ENCODE measurements at places on chromosomes 12 and 14. TPM values are rescaled to one million over a fixed set of nuclear protein-coding genes. Genes with fewer than 3 reads are reported as not detected.

DNA sequence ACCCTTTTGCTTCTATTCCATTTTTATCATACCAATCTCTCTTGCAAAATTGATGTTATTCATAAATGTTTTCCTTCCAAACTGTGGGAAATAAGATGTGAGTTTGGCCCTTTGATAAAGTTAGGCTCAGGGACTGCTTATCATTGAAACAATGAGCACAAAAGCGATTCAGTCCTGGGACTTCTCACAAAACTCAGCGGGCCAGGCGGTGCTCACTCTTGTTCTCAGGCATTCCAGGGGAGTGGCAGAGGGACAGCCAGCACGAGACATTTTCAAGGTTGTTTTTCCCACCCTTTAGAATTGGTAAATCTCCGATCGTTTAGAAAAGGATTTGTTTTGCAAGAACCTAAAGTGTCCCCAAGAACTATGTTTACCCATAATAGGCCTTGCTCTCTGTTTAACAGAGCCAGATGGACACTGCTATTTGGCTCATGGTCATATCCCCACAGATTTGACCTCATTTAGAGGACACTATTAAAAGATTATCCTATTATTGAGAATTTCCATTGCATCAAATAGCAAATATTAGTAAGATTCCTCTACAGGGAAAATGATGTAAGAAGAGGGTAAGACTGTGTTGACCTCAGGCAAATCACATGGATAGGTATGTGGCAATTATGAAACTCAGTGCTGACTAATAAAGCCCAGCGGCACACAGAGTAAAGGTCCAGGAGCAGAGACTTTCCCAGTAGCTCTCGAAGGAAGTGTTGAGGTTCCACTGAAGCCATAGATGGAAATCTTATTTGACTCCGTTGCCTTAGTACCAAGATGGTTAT, 102.7 kb upstream of the USP44 start:
- no peak for DNase-seq

- no peak for DNase-seq
These were observed 33.4 kb upstream of the PLEKHG6 start for GRCh38 chr12:6276956-6277620.

- DNase-seq, result no peak
These were observed 48.2 kb downstream of the NAV3 start for GRCh38 chr12:77878901-77879300.

- DNase-seq, result no peak
These were observed 6.2 kb upstream of the KRT84 start for GRCh38 chr12:52391618-52392002.

DNA sequence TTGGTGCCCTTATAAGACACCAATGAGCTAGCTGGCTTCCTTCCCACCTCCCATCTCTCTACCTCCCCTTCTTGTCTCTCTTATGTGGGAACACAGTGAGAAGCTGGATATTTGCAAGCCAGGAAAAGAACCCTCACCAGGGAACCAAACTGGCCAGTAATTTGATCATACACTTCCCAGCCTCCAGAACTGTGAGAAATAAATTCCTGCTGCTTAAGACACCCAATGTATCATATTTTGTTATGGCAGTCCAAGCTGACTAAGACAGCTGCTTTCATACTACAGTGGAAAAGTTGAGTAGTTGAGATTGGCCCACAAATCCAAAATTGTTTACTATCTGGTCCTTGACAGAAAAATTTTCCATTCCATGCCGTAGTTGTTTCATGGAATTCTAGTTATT, 269.0 kb downstream of the KCNH5 start:
- no peak for DNase-seq

- DNase-seq, result no peak
These were observed 15.8 kb upstream of the RASSF8 start for GRCh38 chr12:25942709-25943108.

DNA sequence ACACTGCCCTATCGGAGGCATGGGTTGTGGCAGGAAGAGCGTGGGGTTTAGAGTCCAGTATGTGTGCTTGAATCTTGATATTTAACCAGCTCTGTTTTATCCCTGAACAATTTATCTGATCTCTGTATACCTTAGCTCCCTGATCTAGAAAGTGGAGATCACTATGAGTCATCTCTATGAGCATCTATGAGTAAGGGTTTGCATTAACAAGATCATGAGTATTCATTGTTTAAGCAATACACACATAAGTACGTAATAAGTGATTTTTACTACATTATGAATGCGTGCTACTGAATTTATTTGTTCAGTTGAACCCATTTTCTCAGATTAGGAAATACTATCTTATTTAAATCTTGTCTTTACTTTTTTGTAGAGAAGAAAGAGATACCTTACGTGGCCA, 49.4 kb downstream of the GPATCH2L start:
- DNase-seq, result no peak

GRCh38 chr12:26770239-26771070, 62.5 kb downstream of the ITPR2 start:
- DNase-seq, result no peak

- DNase-seq, result no peak
These were observed 99.1 kb upstream of the NAP1L1 start for GRCh38 chr12:76183459-76184186.

DNA sequence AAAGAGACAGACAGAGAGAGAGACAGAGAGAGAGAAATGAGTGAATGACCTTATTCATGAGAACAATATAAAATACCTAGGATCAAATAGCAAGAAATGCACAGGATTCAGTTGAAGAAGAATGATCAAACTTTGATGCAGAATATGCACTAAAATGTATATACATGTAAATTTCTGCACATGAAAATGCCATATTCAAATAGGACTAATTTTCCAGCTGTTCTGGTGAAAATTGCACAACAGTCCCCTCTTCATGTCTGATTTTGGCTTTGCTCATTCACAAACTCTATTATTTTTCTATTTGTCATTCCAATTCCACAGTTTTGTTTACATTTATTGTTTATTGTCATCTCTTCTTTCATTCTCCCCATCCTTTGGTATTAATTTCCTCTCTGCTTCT, 34.2 kb downstream of the PRB2 start:
- DNase-seq, result no peak

DNA sequence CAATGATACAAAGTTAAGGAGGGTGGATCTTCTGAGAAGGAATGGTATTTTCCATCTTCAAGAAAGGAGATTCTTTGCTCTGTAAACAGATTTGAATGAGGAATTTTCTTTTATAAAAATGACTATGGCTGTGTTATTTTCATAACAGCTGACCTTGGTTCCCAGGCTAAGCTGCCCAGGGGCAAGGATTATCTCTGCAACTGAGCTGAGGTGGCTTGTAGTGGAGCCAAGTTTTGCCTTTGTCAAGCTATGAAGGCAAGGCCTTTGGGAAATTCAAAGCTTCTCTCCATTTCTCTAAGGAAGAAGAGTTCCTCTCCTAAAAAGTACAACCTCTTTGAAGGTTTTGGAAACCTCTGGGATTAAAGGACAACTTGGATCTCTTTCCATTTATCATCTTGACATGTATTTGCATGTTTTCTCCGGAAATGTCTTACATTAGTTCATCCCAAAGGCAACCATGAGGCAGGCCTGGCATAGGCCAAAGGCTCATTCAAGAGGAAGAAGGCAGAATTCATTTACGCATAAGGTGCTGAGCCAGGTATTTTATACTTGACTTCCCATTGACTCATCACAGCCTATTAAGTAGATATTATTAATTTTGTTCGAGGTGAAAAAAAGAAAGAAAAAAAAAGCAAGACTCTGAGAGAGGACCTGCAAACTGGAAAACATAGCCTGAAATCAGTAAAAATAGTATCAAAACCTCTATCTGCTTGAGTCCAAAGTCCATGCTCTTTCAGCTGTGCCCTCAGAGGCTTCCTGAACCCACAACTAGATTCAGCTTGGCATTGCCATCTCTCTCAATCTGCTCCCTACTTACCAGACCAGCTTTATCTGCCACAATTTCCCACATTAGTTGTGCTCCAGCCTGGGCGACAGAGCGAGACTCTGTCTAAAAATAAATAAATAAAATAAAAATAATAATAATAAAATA, 24.0 kb upstream of the CKAP4 start:
- DNase-seq, result no peak

DNA sequence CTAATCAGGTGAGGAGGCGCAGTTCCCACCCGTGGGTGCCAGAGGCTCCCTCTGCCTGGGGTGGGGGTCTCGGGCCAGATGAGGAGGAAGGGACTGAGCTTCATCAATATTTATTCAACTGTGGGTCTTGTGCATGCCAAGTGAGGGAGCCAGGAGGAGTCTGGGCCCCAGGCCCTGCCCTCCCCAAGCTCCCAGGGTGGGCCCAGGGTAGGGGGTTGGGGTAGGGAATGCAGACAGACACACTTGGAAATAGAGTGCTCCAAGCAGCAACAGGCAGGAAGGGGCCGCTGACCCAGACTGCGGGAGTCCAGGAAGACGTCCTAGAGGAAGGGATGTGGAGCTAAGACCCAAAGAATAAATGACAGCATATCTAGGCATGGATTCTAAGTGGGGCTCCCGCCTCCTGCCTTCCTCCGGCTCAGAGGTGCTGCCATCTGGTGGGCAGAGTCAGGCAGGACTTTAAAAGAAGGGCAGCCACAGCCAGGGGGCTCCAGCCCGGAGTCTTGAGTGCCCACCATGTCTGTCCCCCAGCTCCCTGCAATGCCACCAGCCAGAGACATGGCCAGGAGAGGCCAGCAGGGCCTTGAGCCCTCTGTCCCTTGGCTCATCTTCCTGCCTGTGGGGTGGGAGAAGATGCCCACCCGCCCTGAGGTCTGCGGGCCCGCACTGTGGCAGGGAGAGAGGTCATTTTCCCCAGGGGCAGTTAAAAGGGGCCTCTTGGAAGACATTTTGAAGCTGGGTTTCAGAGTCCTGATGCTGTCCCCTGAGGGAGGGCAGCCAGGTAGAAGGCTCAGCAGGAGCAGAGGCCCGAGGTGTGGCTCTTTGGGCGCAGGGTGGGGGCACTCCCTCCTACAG, 70.1 kb downstream of the PHETA1 start:
- DNase-seq, result peak; percentile 66

DNA sequence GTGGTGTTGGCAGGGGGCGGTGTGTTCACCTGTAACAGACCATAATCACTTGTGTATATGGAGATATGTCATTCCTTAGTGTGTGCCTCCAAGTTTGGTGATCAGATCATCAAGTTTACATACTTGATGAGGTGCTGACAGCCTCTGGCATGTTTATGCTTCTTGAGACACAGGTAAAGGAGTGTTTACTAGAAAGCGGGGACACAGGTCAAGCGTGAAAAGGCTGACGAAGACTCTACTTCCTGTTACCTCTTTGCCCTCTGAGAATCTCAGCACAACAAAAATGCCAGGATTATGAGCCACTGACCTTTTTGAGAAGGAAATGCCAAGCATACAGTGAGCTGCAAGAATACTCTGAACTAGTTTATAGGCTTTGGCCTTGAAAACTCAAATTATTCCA, 29.6 kb downstream of the PRDM4 start:
- no peak for DNase-seq

DNA sequence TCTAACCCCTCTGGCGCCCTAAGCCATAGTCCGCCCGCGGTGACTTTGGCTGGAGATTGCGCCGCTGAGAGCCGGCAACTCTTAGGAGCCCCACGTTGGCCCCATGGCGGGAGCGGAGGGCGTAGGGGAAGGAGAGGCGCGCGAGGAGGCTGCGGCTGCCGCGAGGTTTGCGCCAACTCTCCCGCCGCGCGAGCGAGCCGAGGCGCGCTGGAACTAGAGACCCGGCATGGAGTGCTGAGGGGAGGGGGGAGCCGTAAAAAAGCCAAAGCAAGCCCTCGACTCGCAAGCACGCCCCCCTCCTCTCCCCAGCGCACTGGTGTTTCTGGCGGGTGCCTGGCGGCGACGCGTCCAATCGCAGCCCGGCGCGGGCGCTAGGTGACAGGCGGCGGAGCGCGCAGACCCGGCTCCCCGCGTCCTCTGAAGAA, at the start of gene SYT10:
Gene SYT10 (minus strand): TSS at position 233 of the 425 bp plus-strand sequence. CDS start 297 bp downstream, outside the sequence.
- DNase-seq, result no peak

DNA sequence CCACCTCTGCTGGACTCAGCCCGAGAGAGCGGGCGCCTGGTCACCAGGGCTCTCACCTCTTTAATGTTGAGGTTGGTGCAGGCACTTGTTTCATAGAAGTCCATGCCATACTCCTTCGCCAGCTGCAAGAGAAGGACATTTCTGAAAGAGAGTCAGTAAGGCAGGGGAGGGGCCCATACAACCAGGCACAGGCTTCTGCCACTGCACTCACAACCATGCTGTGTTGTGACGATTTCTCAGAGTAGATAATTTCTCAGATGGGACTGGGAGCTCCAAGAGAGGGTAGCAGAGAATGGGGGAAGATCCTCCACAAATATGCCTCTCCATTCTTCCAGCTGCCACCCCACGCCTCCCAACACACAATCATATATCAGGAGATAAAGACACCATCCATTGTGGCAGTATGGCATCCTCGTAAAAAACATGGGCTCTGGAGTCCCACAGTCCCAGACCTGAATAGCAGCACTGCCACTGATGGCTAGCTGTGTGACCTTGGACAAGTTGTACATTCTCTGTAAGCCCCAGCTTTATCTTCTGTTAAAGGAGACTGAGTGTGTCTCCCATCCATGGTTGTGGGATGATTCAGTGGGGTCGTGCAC, 6.2 kb upstream of the GPX2 start:
- DNase-seq, result no peak

Gene EPS8
- total RNA-seq, result 6.0 TPM

Gene RFX4
- not detected for total RNA-seq

Gene P3H3
- total RNA-seq, result 3.0 TPM

Gene IL25
- total RNA-seq, result not detected

Gene TMEM229B
- total RNA-seq, result 1.0 TPM

Gene TPH2
- total RNA-seq, result not detected

Measured in activated naive CD4-positive, alpha-beta T cell treated with anti-CD3 and anti-CD28 coated beads, Interleukin-2, amount 50 U/mL, for 72 hours (primary cell).